ENCODE measurements at places on chromosomes 12 and 14.

DNA sequence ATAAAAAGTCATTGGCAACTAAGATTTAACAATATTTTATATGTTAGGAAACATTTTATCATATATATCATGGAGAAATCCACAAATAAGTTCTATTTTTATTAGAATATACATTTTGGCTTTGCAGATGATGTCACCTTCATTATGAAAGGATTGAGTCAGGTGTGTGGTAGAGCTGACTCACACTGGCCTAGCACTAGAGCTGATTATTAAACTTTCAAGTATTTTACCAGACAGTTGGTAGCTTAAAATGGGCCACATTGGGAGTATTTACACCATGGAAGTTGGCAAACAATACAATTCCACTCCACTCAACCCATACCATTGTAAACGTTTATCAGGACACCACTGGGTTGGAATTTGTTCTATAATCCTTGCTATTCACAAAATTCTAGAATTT lies 1036.6 kb downstream of the TRHDE start:
- DNase-seq: no peak

- DNase-seq: no peak
These were observed 203.5 kb upstream of the PLXNC1 start for GRCh38 chr12:93944911-93945310.

DNA sequence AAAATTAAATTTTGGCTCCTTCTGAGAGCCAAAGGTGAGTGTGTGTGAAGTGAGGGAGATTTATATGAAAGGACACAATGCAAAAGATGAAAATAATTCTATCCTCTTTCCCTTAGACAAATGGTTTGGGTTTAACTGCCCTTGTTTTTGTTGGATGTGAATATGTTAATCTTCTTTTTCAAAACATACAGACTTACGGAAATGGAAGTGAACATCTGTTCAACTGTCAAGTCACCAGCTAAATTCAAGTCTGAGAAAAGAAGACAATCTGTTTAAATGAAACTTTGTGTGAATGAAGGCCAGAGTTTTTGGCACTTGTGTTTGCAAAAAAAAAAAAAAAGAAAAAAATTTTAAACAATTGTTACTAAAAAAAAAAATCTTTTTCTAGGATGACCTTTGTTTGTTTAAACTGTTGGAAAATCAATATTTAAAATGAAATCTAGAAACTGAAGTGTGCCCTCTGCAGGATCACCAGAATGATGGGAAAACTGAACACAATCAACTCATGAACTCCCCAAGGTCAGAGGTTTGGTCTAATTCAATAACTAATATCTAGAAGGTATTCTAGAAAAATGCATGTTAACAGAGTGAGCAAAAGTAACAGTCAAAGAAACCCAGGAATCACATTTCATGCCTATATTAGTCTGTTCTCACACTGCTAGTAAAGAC lies 448.8 kb downstream of the FLRT2 start:
- DNase-seq: no peak

GRCh38 chr12:25107920-25108319 lies 87.0 kb downstream of the DNAI7 start:
- no peak for DNase-seq

- DNase-seq: no peak
These were observed 141.3 kb downstream of the KTN1 start for GRCh38 chr14:55721353-55721752.

- no peak for DNase-seq
These were observed 1005.8 kb downstream of the TRHDE start for GRCh38 chr12:73277971-73278370.

DNA sequence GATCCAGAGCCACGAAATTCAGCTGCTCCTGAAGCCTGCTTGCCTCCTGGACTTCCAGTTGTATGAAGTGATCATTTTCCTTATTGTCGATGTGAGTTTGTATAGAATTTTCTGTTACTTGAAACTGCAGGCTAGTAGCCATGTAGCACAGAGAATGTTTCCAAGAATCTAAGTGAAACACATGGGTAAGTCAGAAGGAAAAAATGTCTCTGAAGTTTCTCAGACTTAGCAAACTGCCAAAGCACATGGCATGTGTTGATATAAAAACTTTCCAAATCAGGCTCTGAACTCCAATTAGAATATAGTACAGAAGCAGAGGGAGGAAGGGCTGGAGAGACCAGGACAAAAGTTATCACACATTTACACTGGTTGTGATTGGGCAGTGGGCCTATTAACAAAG lies 9.8 kb upstream of the PCNX1 start:
- DNase-seq: no peak

DNA sequence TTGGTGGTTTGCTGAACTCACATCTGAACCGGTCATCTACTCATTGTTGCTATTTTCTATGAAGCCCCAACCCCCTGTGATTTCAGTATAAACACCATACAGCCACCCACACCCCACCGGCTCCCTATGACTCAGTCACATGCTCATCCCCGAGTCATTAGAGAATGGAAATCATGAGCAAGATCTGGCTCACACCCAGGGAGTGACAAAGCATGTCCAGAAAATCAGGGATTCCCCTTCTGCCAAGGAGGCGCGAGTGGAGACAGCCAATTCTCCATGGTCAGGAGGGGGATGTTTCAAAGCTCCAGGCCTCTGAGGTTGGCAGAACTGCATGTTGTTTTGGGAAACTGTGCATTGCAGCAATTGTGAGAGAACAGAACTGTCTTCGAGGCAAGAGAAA lies 657.5 kb upstream of the TBX3 start:
- DNase-seq: no peak

GRCh38 chr14:62301911-62302310 lies 539.7 kb downstream of the SNAPC1 start:
- DNase-seq: no peak

DNA sequence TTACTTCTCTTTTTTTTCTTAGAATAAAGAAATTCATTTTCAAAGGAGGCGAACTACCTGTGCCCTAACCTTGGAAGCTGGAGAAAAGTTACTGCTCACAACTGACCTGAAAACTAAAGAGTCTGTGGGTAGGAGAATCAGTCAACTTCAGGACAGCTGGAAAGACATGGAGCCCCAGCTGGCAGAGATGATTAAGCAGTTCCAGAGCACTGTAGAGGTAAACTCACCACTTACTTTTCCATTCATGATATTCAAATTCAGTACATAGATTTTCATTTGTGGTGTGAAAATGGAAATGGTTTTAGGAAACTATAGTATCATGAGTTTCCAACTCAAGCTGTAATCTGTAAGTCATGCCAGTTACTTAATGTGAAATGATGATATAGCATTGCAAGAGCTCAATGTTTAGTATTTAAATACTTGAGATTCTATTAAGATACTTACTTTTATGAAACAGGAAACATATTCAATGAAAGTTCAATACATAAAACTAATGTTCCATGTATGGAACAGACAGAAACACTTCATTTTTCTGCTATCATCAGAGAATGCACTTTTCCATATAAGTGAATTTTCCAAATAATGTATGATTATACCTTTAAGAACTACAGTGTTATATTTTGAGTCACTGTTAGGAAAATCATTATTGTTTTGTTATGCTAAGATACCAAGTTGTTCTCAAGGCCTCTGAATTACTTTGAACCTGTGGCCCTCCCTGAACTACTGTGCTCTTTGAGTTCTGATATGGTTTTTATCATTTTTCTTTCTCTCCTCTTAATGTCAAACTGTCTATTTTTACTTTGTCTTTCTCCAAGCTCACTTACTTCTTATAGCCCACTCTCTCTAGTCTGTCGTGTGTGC lies 119.0 kb downstream of the ESR2 start:
- no peak for DNase-seq

DNA sequence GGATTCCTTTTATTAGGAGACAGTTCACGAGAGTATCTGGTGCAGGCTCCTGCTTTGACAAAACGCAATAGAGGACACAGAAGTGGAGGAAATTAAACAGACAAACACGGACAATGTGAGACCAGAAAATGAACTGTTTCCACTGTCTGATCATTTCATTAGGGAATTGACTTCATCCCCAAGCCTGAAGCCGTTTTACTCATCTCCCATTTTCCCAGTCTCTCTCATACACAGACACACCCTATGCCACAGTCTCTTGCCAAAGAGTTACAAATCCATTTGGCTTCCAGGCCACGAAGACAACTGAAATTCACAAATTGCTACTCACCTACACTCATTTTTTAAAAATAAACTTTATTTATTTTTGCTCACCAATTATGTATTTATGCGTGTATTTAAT lies 1087.8 kb upstream of the TMEM132C start:
- DNase-seq: no peak

DNA sequence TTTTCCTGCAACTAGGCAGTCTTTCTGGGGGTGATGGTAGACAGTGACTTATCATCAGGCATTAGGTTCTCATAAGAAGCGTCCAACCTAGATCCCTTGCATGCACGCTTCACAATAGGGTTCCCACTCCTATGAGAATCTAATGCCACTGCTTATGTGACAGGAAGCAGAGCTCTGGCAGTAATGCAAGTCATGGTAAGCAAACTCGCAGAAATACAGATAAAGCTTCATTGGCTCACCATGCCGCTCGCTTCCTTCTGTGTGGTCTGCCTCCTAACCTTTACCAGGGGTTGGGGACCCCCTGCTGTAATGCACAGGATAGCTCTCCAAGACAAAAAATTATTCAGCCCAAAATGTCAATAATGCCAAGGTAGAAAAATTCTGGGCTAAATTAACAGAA lies 864.2 kb downstream of the TRHDE start:
- no peak for DNase-seq

DNA sequence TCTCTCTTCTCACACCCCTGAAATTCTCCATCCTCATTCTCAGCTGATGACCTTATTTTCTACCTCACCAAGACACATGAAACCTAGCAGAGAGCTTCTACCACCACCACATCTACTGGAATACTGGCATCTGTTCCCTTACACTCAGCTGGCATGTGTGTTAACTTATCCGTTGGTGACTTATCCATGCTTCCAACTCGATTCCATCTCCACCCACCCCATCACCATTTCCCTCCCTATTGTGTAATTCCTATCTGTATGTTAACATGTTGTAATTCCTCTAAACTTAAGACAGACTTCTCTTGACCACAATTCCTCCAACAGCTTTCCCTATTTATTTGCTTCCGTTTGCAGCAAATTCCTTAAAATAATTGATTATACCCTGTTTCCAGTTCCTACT lies 15.4 kb downstream of the C1S start:
- no peak for DNase-seq

DNA sequence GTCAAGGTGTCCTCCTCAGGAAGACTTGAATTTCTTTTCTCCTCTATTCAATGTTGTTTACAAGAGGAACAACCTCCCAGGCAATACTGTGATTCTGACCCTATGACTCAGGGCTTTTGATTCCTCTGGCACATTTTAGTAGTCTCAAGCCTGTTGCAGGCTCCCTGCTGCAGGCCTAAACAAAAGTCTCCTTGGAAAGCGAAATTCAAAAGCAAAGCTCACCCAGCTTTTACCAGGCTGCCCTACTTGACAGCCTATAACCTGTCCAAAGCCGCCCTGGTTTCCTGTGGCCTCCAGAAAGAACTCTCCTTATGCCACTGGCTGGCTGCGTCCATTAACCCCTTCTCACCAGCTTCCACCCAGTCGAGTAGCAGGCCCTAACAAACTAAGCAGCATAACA lies 11.6 kb downstream of the FGD6 start:
- DNase-seq: no peak

GRCh38 chr12:130133851-130134562 lies 28.3 kb upstream of the FZD10 start:
- no peak for DNase-seq

GRCh38 chr14:51028851-51029754 lies 65.8 kb downstream of the TRIM9 start:
- DNase-seq: no peak

- DNase-seq: no peak
These were observed 5.7 kb upstream of the HOXC13 start for GRCh38 chr12:53932915-53933314.

- peak; percentile 22 for DNase-seq
These were observed 155.7 kb downstream of the KIF26A start for GRCh38 chr14:104293851-104294627.

- no peak for DNase-seq
These were observed 37.6 kb upstream of the DHRS4 start for GRCh38 chr14:23916004-23916403.

DNA sequence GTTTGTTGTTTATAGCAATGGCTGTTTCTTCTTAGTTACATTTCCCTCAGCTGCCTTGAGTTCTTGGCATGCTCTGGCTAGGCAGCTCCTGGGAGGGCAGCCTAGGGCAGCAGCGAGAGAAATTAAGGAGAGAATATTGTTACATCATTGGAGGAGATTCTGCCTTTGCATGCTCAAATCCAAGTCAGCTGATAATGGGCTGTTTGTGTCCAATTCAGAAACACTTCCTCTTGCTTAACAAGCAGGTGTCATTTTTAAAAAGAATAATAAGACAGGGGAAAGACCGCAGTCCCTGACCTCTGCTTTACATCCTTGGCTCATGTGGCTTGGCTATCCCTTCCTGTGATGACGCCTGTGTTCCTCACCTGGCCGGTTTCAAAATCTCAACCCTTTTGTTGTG lies 76.9 kb downstream of the ESR2 start:
- no peak for DNase-seq

DNA sequence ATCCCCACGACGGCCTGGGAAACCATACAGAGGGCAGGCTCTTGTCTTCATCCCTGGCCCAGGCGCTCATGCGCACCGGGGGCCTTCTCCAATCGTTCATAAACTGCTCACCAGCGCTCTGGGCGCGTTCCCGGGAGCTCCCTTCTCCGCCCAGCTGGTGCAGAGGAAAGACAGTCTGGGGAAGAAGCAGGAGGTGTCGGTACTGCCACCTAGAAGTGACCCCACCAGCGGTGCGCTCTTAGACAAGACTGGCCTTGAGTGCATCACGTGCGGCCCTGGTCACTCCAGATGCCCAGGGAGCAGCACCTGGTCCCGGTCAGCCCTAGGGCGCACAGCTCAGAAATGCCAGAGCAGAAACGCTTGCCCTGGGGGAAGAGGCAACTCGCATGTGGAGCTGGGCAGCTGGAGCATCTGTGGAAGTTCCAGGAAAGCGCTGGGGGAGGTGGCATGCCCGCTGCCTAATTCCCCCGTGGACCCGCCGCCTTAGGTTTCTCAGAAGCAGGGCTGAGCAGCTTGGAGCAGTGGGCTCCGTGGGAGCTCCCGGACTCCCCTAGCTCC lies 2.5 kb downstream of the GSC start:
- DNase-seq: no peak

DNA sequence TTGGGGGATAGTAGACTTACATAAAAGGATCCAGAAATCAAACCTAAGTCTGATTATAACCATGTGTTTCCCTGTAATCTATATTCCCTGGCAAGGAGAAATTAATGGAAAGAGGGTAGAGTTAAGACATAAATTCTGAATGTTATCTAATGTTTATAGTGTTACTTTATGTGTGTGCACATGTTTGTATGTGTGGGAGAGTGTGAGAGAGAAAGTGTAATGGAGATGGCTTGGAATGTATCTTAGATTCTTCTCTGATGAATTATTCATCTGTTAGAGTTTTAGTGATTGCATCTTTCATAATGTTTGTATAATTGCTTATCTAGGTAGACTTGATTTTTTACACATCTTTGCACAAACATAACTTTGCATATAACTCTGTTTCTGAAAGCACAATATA lies 490.9 kb downstream of the FLRT2 start:
- no peak for DNase-seq

DNA sequence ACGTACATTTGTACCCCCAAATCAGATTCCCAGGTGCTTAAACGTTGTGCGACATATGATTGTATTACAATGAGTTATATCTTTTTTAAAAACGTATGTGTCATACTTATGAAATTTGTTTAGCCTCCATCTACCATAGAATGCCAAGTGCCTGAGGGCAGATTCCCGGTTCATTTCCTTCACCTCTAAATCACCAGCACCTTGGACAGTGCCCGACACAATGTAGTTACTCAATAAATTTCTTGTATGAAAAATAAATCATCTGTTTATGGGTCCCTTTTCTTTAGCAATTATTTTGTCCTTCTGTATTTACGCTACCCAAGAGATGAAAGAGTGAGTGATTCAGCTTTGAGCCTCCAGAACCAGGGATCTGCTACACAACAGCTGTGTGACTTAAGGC lies 157.4 kb downstream of the TBX5 start:
- no peak for DNase-seq
